ENCODE measurements at places on chromosomes 3 and 15.

DNA sequence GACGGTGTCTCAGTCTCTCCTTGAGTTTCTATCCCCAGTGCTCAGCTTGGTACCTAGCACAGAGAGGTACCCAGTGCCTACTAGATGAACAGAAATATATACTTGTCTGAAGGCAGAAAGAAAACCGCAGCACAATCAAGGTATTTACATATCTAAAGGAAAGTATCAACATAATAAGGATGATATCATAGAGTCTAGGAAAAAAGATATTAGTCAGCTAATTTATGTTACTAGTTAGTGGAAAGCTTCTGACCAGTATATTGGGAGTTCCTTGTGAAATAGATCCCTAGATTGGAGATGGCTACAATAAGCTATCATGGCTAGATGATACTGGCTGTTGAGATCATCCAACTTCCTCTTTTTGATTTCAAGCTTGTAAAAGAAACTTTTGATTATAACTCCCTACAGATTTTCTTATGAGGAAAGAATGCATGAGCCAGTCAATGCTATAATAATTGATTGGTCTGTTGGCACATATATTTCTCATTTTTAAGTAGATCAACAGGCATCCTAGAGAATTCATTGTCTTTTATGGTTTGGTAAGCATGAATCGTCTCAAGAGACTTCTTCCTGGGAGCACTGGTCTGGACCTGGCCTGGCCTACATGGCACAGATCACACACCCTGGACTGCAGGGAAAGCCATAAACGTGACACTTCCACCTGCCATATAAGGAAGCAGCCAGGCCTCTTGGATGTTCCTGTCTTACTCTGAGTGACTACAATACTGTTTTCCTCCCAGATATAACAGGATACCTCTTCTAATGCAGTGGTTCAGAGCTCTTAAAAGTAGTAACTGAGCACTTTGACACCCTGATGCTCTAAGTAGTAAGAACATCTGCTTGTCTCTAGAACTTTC, 60.7 kb downstream of the IMPG2 start:
- DNase-seq, result no peak

GRCh38 chr15:89492111-89492641, 4.2 kb downstream of the RHCG start:
- DNase-seq, result no peak

- DNase-seq, result no peak
These were observed 11.3 kb downstream of the TMEM266 start for GRCh38 chr15:76070921-76071635.

DNA sequence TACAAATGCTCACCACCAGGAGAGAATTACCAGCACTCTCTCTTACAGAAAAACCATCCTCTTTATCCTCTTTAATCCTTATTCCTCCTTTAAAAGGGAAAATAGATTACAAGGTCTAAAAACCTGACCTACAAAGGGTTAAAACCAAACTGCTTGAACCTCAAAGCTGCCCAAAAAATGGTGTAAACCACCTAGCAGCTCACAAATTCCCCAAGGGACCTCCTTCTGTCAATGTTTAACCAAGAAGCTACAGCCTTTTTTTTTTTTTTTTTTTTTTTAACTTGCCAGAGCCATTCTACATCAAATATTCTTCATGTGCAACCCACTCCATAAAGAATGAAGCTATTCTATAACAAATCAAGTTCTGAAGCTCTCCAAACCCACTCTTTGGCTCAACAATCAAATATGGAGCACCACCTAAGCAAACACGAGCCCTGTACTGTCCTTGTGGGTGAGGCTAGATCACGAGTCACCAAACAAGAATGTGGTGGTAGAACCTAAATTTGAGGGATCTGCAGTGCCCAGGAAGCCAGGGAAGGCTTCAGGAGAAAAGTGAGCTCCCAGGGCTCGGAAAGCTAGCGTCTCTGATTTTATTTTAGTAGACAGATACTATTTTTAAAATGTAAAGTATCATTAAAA, 20.1 kb downstream of the OSBPL10 start:
- DNase-seq, result no peak
